ENCODE measurements at places on chromosomes 4 and X.
A peak's percentile ranks its signal among the peaks of the same experiment; 100 is the strongest.

DNA sequence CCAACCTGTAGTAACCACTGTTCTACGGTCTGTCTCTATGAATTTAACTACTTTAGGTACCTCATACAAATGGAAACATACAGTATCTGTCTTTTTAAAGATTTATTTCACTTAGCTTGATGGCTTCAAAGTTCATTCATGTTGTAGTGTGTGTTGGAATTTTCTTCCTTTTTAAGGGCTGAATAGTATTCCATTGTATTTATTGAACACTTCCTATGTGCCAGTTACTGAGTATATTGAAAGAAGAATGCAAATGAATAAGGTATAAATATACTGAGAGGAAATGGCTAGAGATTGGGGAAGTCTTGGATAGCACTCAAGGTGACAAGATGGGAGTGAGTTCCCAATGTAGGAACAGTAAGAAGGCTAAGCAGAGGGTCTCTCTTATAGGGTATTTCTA is 17.3 kb downstream of the TBC1D19 start:
- DNase-seq: no peak

- DNase-seq: no peak
Measured at GRCh38 chr4:11799196-11799595, 370.5 kb upstream of the HS3ST1 start.

GRCh38 chr4:128665514-128665913 is 144.0 kb upstream of the JADE1 start:
- DNase-seq: no peak

- no peak for DNase-seq
Measured at GRCh38 chr4:139828966-139829664, 163.5 kb downstream of the MGST2 start.

GRCh38 chr4:137707102-137707620 is 174.9 kb upstream of the PCDH18 start:
- no peak for DNase-seq

- DNase-seq: no peak
Measured at GRCh38 chr4:30943356-30943755, 223.2 kb downstream of the PCDH7 start.

DNA sequence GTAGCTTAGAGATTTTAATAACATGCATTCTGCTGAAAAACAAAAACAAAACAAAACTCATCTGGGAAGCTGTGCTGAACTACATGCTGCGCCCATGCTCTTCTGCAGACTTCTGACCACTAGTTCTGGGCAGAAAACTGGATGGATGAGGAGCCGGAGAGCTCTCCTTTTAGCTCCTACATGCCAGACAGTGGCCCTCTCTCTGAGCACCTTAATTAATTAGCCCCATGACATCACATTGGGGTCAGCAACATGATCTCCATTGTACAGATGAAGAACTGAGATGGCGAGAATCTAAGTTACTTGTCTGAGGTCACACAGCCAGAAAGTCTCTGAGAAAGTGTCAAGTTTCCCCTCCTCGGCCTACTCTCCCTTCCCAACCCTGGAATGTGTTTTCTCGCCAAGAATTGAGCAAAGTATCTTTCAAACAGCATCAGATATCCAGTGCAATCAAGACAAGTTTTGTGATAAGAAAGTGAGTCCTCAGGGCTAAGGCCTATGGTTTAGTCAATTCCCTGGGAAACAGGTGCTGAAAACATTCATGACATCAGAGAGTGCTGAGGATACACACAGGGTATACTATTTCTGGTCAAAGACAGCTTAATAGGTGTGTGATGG is 21.6 kb downstream of the SCD5 start:
- DNase-seq: no peak

- no peak for DNase-seq
Measured at GRCh38 chr4:48692897-48693296, 87.2 kb downstream of the FRYL start.

DNA sequence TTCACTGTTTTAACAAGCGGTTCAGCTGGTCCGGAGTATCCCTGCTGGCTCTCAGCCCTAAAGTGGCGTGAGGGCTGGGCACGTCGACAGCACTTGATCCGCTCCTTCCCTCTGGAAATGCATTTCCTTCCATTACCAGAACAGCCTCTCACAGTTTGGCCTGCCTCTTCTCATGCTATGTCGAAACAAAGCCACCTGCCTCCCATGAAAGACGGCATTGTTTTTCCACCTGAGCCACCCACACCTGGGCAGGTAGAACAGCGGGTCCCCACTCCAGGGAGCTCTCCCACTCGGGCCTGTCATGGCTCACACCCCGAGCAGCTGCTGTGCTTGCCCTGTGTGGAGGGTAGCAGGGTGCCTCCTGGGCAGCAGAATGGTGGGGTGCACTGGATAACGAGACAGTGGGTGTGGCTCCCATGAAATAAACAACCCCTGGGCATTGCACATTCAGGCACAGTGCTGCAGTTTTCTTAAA is 86.2 kb downstream of the FHDC1 start:
- DNase-seq: no peak

GRCh38 chr4:39410415-39410814 is 3.7 kb downstream of the KLB start:
- no peak for DNase-seq

- DNase-seq: no peak
Measured at GRCh38 chr4:6134612-6135220, 65.6 kb downstream of the JAKMIP1 start.

DNA sequence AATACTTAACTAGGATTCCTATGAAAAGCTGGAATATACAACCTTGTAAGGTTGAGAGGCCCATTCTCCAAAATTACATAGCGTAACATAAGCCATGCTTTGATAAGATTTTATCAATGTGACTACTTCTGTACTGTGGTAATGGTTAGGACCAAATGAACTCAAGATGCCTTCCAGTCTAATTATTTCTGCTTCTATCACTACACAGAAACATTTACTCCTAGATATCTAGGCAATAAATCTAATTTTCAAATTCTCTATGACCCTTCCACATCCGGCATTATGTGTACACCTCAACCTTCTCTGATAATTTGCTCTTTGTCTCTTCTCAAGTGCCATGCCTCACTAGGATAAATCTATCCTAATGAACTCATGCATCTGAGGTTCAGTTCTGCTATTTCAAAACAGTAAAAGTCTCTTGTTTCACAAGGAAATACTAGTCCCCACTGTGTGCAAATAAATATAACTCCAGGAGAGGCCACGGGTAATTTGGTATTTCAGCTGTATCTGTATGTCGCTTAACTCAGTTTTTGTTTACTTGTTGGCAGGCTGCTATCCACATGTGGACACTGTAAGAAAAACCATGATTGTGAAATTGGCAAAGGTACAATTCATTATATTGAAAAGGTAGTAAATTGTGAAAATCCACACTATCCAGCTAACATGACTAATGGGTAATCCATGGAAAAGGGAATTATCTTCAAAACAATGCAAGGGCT is 93.3 kb downstream of the PRDM5 start:
- no peak for DNase-seq

- no peak for DNase-seq
Measured at GRCh38 chr4:2866160-2866861, 22.7 kb downstream of the ADD1 start.

DNA sequence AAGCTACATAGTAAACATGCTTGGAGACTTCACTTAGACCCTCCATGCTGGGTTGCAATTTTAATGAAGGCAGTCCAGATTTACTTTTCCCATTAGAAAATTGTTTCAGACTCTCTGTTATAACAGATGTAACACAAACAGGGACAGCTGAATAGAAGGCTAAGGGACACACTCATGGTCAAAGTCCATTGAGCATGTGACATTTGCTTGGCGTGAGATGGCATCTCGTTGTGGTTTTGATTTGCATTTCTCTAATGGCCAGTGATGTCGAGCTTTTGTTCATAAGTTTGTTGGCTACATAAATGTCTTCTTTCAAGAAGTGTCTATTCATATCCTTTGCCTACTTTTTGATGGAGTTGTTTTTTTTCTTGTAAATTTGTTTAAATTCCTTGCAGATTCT is 358.2 kb upstream of the CLNK start:
- no peak for DNase-seq

DNA sequence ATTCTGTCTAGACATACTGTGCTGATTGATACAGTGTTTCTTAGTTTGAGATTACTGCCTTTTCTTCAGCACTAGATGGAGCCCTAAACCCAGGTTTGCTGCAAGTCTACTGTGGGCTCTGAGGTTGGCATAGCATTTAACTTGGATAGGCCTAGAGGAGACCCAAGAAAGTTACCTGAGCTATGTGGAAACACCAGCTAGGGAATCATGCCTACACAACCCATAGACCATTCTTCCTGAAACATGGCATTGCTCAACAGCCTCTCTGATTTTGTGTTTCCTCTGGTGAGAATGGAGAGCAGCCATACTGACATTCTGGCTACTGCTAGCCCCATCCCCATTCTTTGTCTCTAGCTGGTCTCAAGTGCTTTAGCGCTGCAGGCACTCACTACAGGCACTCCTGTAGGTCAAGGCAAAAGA is 287.7 kb upstream of the PCDH18 start:
- peak; percentile 72 for DNase-seq

GRCh38 chr4:2059046-2059725 is at the start of gene NAT8L:
Gene NAT8L (plus strand): TSS chr4:2059327. CDS start chr4:2059512, 185 bp downstream.
- DNase-seq: peak; percentile 86

GRCh38 chrX:46152756-46153155 is 392.5 kb downstream of the ZNF674 start:
- DNase-seq: no peak

GRCh38 chr4:69360271-69360670 is 80.0 kb downstream of the UGT2B28 start:
- DNase-seq: no peak

DNA sequence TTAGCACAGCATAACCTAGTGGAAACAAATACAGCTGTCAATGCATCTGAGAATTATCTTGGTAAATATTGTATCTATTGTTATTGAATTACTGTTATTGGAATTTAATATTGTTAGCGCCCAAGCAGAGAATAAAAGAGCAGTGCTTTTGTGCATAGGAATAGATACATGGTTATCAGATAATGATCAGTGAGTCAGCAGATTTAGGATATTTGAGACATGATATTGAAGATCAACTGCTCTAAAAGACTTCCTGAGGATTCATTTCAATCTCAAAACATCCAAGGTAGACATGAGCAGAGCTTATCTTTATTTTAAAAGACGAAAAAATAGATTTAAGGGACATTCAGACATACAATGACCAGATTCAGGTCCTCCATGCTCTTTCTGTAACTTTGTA is 10.6 kb upstream of the H2AZ1 start:
- no peak for DNase-seq

DNA sequence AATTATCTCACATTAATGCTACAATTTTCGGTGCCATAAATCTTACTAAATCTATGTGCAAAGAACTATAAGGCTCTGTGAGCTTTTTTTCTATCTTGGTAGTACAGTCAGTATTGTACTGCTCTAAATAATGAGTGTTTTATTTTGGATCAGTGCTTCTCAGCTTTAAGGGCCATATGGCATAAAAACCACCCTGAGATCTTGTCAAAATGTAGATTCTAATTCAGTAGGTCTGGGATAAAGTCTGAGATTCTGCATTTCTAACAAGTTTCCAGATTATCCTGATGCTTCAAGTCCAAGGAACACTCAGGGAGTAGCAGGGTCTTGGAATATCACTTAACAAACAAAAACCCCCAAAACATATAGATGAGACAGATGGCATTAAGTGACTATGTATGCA is 486.5 kb downstream of the GRXCR1 start:
- no peak for DNase-seq

DNA sequence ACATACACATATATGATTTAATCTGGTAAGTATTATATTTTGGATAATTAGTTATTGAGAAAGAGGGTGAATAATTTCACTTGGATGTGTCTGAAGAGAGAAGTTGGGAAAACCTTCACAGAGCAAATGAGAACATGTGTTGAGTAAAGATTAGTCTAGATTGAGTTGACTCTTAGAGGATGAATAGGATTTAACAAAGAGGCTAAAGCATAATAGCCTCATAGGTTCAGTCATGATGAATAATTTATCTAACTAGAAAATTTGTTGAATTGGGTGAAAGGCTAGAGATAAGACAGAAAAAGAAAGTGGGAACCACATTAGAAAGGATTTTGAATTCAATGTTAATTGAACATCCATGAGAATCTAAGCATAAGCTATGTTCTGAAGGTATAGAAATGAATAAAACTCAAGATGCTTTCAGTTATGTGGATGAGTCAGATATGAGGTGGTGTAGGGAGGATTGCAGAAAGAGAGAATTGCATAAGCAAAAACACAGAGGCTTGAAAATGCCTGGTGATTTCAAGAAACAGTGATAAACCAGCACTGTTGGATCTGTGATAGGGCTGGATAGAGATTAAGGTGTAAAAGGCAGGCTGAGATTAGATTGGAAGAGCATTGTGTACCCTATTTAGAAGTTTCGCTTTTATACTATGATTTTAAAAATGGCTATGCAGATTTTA is 207.6 kb upstream of the NR3C2 start:
- DNase-seq: no peak

- DNase-seq: no peak
Measured at GRCh38 chr4:93659629-93660028, 168.9 kb upstream of the ATOH1 start.

DNA sequence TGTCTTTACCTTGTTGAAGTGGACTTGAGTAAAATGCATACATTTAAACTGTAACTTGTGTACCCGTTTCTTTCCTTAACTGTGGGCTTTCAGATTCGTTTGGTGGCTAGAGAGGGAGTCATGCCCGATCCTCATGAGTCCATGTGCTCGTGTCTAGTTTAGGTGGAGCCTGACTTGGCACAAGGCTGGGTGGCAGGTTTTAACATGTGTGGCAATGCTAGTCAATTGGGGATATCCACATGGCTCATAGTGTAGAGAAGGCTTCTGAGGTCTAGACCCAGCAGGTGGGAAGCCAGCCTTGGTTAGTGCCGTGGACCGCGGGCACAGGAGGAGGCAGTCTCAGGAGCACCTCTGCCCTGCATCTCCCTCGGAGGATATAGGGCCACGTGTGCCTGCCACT is 48.5 kb upstream of the CLCN4 start:
- DNase-seq: no peak

GRCh38 chrX:13511944-13512330 is 57.5 kb upstream of the EGFL6 start:
- DNase-seq: no peak

DNA sequence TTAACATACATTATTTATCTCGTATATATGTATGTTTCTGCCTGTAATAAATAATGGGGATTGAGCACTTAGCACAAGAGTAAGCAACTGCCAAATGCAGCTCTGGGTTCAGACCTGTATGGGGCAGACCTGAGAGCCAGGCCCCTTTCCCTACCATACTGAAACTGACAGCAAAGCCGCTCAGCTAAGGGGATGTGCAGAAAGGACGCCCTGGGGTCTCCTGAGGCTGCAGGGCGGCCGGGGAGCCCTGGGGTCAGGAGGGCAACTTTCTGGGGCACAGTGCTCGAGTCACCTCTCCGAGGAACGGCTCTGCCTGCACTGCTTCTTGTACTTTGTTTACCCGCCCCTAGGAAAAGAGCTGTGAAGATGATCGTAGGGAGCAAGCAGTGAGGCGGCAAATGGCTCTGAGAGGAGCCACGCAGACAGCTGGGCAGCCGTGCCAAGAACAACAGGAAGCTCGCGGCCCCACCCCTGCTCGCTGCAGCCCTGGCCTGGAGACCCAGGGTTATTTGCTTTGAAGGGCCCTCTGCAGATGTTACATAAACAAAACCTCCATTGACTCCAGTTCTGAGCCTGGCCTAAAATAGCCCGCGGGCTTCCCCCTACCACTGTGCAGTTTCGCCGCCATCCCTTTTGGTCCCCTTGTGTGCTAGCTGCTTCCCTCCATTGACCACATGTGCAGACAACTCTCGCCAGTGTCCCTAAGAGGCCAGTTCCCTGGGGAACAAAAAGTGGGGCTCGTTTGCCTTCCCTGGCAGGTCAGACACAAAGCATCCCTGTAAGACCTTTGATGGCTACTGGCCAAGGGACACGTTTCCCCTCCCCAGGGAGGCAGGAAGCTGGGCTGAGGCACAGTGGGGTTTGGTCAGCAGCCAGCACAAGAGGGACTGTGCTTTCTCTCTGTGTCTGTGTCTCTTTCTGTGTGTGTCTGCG is 111.3 kb upstream of the LNX1 start:
- peak; percentile 50 for DNase-seq
